ENCODE measurements at places on chromosomes 3 and 15.

DNA sequence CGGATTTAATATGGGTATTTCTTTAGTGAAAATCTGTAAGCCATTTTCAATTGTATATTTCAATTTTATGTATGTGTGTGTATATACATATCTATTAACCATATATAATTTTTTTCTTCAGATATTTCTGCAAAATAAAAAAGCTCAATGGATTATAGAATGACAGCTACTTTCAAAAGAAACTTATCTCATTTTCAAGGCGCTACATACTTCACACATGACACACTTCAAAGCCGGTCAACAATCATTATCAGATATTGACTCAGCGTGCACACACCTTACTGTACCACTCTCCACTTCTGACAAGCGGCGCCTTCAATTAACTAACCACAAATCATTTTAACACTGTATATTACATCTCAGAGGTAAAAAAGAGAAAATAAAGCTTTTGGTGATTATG, 39.6 kb downstream of the ATP13A3 start:
- no peak for DNase-seq

DNA sequence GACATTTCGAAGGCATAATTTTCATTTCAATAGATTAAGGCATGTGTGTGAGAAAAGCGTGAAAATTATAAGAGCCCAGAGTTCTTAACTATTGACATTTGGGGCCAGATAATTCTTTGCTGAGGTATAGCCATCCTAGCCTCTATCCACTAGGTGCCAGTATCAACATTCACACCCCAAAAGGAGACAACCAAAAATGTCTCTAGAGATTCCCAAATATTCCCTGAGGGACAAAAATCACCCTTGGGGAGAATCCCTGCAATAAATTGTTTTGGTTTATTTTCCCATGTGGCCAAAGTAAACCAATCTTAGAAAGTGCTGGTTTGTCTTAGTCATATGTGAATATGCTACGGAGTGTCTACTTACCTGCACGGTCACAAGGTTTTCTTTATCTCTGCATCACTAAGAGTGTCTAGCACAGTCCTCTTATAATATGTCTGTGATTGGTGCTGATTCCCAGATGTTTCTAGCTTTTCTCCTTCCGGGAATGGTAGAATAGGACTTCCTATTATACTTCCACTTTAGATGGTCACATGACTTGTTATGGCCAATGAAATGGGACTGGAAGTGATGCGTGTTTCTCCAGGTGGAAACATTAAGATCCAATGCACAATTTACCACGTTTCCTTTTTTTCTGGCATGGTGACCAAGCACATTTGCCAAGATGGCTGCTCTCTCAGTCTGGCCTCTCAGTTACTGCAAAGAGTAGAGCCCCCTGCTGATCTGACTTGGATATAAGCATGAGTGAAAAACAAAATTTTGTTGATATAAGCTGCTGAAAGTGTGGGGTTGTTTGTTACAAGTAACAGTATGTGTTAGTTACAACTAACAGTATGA, 8.0 kb upstream of the KBTBD8 start:
- no peak for DNase-seq

GRCh38 chr15:70799667-70800450, 36.5 kb upstream of the UACA start:
- no peak for DNase-seq

DNA sequence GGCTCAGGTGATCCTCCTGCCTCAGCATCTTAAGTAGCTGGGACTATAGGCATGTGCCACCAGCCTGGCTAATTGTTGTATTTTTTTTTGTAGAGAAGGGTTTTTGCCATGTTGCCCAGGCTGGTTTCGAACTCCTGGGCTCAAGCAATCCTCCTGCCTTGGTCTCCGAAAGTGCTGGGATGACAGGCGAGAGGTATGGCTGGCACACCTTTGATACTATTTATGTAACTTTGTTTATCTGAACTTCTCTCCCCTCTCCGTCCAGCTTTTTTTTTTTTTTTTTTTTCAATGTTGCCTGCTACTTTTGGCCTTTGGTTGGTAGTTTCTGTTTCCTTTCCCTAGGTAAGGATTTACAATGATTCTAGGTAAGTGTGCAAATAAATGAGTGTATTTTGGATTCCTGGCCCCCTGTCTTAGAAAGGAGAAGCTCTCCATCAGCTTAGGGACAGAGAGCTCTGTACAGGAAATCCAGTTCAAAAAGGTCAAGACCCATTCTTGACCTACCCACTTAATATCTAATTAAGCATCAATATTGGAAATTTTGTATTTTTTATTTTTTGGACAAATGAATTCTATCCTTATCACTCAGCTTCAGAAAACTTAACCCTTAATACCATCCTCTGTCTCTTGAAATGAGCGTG, 6.8 kb downstream of the ARL6IP5 start:
- no peak for DNase-seq

- no peak for DNase-seq
These were observed 236.6 kb downstream of the SV2B start for GRCh38 chr15:91336687-91337086.

DNA sequence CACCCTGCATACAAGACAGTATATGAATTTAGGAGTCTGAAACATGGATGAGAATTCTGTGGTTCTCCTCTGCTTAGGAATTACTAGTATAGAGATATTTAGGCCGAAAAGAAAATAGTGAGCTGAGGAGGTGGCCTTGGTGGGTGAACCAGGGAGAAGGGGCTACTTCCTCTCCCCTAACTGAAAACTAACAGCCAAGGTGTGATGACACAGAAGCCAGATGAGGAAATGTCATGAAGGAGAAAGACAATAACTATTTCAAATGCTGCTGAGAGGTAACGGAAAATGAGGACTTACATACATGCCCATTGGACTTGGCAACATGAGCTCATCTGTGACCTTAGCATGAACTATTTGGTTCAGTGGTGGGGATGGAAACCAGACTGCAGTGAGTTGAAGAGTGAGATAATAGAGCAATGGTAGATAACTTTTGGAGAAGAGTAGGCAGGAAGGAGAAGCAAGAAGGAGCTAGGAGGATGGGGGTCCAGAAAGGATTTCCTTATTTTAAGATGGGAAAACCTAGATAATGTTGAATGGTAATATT, 114.4 kb upstream of the TSPAN3 start:
- DNase-seq: no peak

- no peak for DNase-seq
These were observed 50.5 kb upstream of the MINAR1 start for GRCh38 chr15:79381593-79381992.

Measured in forelimb muscle (tissue), 1 donor.